NCI-H1105 treated with DMSO at 0.1 percent for 48 hours (cell line): ENCODE measurements at places on chromosomes 4 and X.

- no peak for DNase-seq
These were observed 303.7 kb downstream of the ARHGAP24 start for GRCh38 chr4:85778632-85779131.

GRCh38 chr4:99606716-99607115, 32.1 kb downstream of the MTTP start:
- DNase-seq = no peak

GRCh38 chr4:5611750-5612149, 96.6 kb downstream of the EVC2 start:
- DNase-seq = no peak

GRCh38 chr4:121676345-121677075, 20.3 kb downstream of the ANXA5 start:
- no peak for DNase-seq

- no peak for DNase-seq
These were observed 160.7 kb downstream of the MOSPD2 start for GRCh38 chrX:15033917-15034316.
